ENCODE measurements at places on chromosomes 5 and 9.
A peak's percentile ranks its signal among the peaks of the same experiment; 100 is the strongest.

- DNase-seq, result peak; percentile 32
Observed at GRCh38 chr9:109574061-109574882, 76.2 kb upstream of the PTPN3 start.

GRCh38 chr5:116438979-116439554 lies 135.6 kb downstream of the SEMA6A start:
- no peak for DNase-seq

- no peak for DNase-seq
Observed at GRCh38 chr5:153081385-153081784, 409.1 kb upstream of the GRIA1 start.

DNA sequence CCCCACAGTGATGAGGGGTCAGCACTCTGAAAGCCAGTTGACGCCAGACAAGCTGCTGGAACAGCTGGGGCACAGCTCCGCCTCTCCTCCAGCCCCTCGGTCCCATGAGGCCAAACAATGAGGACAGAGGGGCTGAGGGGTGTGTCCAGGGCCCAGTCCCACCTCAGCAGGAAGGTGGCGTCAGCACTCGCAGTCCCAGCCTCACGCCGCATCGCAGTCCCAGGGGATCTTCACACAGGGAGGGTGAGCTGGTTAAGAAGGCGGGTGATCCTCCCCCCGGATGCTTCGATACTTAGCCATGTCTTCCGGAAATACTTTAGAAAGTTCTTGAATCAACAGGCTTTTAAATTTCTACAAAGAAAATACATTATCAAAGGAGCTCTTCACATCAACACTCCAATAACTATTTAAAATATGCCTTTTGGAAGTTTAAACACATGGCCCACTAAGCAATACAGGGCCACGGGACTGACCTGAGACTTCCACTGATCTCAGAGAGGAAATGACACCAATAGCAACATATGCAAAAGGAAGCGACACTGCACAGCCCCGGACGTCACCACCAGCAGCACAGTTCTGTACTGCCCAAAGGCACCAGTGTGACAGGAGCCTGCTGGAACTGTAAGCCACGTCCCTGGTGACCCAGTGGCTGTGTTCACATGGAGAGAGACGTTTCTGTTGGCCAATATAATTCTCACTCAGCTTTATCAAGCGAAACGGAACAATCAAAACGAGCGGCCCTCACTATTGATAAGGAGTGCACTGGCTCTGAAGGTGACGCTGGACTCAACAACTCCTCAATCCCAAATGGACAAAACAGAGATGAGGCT lies 5.9 kb downstream of the MED10 start:
- DNase-seq, result no peak

DNA sequence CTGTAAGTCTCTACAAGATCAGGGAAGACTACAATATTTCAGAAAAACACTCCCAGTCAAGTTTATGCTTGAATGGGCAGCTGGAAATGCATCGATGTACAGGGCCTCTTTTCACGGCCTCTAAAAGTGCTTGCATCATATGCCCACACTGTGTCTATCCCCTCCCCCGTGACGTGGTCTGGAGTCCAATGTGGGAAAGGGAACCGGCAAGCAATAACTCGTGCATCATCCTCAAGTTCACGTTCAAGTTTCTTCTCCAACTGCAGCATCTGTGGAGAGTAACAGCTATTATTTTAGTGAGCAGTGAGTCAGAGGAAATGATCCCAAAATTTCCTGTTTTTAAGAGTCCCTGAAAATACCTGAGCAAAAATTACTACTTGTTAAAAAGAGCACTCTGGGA lies 22.3 kb downstream of the ATPSCKMT start:
- no peak for DNase-seq

DNA sequence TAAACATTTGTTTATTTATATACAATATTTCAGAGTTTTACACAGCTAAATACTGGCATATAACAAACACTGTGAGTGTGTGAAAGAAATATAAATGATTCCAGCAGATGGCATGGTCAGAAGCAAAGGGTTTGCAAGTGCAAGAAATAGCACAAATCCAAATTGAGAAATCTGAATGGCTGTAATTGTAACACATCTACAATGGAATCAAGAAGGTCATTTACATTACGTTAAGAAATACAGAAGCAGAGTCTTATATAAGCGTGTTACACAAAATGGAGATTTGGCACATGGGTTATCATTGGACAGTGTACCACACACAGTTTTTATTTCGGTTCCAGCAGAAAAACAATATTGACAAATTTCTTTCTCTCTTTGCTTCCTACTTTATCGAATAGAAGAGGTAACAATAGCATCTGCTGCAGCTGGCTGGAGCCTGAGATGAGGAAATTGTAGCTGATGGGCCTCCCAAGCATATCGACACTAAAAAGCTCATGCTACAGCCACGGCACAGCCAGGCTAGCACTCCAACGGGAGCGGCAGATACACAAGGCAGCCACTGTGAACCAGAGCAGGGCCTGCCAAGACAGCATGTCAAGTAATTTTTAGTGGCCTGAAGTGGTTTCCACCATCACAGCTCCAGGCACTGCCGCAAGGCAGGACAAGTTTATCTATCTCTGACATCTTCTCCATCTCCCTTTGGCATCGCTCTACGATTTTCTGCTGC lies 564.6 kb upstream of the DMAC1 start:
- DNase-seq, result no peak

GRCh38 chr5:41856644-41857491 lies 13.4 kb downstream of the OXCT1 start:
- DNase-seq, result peak; percentile 41

- no peak for DNase-seq
Observed at GRCh38 chr5:139787257-139787567, 8.4 kb upstream of the PSD2 start.

GRCh38 chr5:68172314-68172713 lies 43.2 kb upstream of the PIK3R1 start:
- DNase-seq, result no peak

- DNase-seq, result no peak
Observed at GRCh38 chr9:92576175-92576574, 40.4 kb upstream of the ECM2 start.

- DNase-seq, result no peak
Observed at GRCh38 chr9:6564868-6565267, 80.7 kb downstream of the GLDC start.

DNA sequence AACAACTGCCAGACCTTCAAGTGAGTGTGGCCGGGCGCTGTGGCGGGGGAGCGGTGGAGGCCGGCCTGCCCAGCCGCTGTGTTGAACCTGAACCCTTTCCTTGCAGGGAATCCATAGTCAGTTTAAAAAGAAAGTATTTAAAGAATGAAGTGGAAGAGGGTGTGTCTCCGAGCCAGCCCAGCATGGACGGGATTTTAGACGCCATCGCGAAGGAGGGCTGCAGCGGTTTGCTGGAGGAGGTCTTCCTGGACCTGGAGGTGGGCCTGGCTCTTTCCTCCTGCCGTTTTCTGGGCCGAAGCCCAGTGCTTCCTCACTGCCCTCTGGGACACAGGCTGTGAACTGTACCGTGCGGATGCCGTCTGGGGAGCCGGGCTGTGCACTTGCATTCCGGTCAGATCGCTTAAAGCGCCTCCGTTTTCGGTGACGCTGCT lies 19.1 kb downstream of the EXOC3 start:
- no peak for DNase-seq

GRCh38 chr9:96420468-96421219 lies 2.5 kb upstream of the ZNF367 start:
- DNase-seq, result no peak

DNA sequence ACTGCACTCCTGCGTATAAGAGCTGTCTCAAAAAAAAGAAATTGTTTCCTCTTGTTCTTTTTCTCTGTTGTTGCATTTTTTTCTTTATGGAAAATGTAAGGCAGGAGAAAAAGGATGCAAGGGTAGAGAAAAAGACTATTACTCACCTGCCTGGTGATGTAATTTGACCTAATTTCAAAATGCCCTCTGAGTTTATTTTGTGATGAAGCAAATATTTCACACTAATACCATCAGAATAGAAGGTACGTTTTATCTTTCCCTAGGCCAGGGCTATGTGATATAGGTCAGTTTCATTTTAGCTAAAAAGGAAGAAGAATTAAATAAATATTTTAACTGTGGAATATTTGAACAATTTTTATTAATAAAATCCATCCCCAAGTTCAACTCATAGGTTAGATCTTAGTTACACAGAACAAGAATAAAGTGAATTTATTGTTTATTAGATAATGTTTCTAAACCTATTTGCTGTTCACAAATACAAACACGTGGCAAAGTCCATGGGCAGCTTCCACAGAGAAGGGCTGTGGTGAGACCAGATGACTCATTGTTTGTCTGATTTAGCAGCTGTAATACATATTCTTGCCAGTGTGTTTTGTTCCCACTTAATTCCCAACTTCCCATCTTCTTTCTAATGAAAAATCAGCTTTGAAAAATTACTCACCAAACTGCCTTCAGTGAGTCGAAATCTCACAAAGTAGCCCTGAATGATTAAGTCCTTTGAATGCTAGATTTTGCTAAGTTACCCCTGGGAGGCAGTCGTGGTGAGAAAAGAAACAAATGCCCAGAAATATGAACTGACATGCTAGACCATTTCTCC lies 52.8 kb upstream of the CCDC112 start:
- DNase-seq, result no peak

DNA sequence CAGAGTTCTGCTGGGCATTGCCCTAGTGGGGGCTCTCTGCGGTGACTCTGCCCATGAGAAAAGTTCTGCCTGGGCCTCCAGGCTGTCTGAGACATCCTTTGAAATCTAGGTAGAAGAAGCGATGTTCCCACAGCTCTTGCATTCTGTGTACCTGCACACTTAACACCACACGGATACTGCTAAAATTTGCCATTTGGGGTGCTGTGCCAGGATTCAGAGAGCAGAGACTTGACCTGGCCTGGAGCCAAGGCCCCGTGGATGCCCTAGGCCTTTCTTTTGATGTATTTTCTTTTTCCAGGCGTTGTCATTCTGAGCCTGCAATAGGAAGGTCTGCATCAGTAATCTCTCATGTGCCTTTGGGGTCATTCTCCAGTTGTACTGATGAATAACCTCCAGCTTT lies 89.3 kb upstream of the IL12B start:
- no peak for DNase-seq

- DNase-seq, result no peak
Observed at GRCh38 chr5:34598177-34598794, 57.8 kb upstream of the RAI14 start.

GRCh38 chr5:118577621-118578020 lies 410.7 kb downstream of the DTWD2 start:
- no peak for DNase-seq

DNA sequence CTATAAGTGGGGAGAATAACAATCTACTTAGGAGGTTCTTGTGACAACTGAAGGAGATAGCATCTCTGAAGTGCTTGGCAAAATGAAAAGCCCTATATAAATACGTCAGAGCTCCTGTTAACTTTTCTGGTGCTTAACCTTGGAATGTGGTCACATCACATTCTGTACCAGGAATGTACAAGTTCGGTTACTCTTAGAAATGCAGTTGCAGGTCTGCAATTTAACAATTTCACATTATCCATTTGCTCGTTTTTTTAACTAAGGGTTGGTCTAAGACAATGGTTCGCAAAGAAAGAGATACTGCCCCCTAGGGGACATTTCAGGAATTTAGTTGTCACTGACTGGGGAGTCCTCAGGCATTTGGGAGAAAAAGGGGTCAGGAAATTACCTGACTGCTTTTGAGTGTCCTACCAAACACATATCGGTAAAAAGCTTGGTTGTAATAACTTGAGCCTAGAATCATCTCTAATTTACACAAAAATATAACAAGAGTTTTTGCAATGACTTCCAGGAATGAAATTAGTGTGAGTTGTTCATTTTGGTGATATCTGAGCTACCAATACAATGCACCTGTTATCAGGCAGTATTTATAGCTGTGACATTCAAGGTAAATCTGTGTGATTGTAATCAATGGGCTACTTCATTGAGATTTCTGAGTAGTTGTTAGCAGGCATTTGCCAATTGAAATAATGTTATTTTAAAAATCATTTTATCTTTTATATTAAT lies 5.4 kb upstream of the HBEGF start:
- DNase-seq, result peak; percentile 25

- DNase-seq, result no peak
Observed at GRCh38 chr5:13250464-13251291, 693.8 kb downstream of the DNAH5 start.

DNA sequence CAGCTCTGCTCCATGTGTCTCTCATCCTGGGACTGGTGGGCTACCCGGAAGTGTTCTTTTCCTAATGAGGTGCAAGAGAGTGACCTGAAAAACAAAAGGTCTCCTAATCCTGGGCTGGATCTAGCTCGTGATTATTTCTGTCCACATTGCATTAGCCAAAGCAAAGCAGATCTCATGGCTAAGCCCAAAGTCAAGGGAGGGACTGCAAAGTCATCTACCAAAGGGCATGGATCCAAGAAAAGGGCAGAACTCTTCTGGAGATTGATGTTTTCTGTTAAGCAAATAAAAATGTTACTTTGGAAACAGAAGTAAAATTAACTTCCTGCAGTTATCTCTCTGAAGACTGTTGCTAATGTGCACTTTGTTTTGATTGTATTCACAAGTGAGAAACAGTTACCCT lies 225.2 kb downstream of the CFAP90 start:
- no peak for DNase-seq

- DNase-seq, result no peak
Observed at GRCh38 chr5:14676320-14676719, 11.8 kb downstream of the OTULIN start.

DNA sequence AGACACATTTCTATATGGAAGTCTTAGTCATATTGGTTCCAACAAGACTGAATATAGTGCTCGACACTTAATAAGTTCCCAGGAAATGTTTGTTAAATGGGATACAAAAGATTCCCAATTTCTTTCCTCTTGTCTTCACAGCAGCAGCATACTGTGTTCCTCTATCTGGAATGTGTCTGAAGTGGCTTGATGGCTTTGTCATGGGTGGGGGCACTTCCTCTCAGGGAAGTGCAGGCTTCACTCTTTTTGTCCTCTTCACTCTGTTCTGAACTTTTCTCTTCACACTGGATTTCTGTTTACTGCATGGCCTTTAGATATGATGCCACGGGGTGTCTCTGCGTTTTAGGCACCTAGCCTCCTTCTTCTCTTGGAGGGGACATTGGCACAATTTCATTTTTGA lies 127.7 kb upstream of the C9orf72 start:
- DNase-seq, result no peak

GRCh38 chr5:56985936-56986625 lies 34.2 kb upstream of the MIER3 start:
- DNase-seq, result no peak

- peak; percentile 52 for DNase-seq
Observed at GRCh38 chr9:4666042-4666699, at the start of gene SPATA6L. SPATA6L (minus strand) TSS chr9:4666480; CDS start chr9:4666250, 230 bp downstream.

GRCh38 chr5:101482931-101483330 lies 579.8 kb upstream of the ST8SIA4 start:
- DNase-seq, result no peak

- no peak for DNase-seq
Observed at GRCh38 chr9:34049630-34050384, 1.1 kb upstream of the UBAP2 start.

DNA sequence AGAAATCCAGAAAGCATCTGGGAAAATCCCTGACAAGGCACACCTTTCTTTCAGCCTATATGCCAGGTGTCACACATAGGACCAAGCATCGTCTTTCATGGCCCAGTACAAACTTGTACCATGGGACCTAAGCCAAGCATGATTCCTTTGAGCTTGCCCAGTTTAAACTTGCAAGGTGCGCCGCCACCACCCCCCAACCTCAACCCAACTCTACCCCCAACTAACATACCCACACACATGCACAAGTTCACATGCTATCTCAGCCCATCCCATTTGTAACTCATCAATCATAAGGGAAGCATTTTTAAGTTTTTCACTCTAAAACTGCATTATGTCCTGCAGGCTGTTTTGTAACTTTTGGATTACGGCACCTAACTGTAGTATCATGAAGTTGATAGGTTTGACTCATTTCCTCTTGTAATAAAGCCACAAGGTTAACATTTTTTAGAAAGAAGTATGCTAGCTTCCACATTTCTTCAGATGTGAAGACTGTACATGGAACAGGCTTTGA lies 145.9 kb upstream of the FST start:
- no peak for DNase-seq

Measured in NCI-H2107 (cell line).